Glutamatergic neuron (in vitro differentiated cells): ENCODE measurements at places on chromosomes 7 and 10.

GRCh38 chr10:115849197-115849596 is 423.8 kb downstream of the GFRA1 start:
- no peak for DNase-seq

GRCh38 chr10:3972460-3973301 is 187.7 kb upstream of the KLF6 start:
- DNase-seq, result no peak

- DNase-seq, result no peak
These were observed 184.5 kb downstream of the TRIL start for GRCh38 chr7:28773423-28774145.

DNA sequence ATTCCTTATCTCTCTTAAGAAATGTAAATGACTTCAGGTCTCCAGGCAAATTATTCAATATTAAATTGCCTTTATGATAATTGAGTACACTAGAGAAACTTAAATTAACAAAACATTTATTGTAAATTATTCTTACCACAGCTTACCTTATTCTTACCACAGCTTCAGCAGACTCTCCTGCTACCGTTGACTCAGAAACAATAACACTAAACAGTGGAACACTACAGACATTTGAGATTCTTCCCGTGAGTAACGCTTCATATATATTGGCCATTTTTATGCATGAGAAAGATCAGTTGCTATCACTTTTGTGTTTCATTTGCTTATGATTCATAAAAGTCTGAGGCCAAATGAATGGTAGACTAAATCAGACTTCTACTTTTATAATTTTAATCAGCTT is 28.7 kb downstream of the TMEM243 start:
- DNase-seq, result no peak

- DNase-seq, result no peak
These were observed 362.0 kb upstream of the NFE2L3 start for GRCh38 chr7:25789701-25790640.

- no peak for DNase-seq
These were observed 1.8 kb upstream of the CYP2C19 start for GRCh38 chr10:94760586-94761178.

DNA sequence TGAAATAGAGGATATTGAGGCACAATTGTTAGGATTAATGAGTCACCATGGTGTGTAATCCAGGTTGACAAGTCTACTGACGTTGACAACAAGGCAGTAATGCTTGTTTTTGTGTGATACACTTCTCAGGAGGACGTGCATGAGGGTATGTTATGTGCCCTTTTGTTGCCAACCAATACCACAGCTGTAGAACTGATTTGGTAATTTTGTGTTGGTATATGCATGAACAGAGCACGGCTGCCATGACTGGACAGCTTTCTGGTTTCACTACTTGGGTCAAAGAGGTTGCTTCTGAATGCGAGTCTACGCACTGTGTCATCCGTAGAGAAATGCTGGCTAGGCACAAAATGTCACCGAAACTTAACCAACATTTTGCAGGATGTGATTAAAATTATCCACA is 32.9 kb downstream of the PHTF2 start:
- no peak for DNase-seq

DNA sequence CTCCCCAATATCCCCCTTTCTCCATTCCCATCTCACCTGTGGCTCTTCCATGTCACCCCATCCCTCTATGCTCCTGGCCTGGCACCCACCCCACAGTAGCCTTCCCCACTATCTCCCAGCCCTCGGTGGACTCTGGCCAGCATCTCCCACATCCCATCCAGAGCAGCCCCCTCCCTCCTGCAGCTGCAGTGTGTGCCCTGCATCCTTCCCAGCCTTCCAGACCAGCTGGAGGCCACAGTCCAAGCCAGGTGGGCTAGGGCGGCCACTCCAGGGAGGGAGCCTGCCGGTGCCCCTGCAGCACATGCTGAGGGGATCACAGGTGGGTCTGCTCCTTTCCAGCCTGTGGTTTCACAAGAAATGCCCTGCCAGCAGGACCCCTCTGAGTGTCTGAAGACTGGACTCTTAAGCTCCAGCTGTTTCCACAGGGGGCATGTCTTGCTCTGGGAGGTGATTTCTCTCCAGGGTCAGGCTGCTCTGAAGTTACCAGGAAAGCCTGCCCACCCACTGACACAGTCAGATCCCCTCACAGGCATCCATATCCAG is 90.9 kb upstream of the PPIF start:
- no peak for DNase-seq
